ENCODE measurements at places on chromosomes 3 and 15.
A peak's percentile ranks its signal among the peaks of the same experiment; 100 is the strongest.

- DNase-seq: peak; percentile 86
Observed at GRCh38 chr15:69760890-69761568, 308.4 kb downstream of the RPLP1 start.

DNA sequence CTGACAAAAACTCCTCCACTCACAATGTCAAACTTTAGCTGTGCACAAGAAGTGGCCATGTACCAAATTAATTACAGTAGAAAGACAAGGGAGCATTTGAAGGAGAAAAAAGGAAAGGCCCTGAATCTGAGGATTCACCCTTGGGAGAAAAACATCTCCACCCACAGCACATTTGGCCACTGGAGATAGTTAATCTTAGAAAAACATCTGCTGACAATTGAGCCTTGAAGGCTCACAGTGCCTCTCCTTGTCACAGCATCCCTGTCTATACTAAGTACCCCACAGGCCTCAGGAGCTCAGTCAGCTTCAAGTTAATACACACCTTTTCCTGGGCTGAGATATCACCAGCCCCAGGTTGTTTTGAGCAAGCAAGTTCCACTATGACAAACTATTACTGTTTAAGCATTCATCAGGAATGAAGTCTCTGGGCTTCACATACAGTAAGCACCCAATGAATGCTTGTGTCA, 78.1 kb upstream of the SETMAR start:
- DNase-seq: no peak

DNA sequence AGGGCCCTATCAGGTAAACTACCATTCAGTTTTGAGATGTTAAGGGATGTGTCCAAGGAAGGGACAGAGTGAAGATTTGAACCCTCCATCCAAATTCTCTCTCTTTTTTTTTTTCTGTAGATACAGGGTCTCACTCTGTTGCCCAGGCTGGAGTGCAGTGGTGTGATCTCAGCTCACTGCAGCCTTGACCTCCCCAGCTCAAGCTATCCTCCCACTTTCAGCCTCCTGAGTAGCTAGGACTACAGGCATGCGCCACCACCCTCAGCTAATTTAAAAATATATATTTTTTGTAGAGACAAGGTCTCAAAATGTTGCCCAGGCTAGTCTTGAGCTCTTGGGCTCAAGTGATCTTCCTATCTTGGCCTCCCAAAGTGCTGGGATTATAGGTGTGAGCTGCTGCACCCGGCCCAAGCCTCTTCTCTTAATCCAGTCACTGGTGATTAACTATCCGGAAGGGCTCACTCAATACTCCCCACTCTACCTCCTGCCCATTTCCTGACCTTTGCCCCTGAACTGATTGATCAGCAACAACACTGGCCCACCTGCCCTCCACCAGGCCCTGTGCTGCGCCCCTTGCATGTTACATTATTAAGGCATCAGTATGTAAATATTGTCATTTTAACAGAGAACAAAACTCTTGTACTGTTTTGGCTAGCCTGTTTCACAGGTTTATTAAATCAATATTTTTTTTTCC, 164.7 kb downstream of the CTNNB1 start:
- no peak for DNase-seq

GRCh38 chr3:183309276-183309675, 56.2 kb downstream of the B3GNT5 start:
- DNase-seq: no peak

- DNase-seq: no peak
Observed at GRCh38 chr3:136068708-136069107, 103.2 kb downstream of the PPP2R3A start.

DNA sequence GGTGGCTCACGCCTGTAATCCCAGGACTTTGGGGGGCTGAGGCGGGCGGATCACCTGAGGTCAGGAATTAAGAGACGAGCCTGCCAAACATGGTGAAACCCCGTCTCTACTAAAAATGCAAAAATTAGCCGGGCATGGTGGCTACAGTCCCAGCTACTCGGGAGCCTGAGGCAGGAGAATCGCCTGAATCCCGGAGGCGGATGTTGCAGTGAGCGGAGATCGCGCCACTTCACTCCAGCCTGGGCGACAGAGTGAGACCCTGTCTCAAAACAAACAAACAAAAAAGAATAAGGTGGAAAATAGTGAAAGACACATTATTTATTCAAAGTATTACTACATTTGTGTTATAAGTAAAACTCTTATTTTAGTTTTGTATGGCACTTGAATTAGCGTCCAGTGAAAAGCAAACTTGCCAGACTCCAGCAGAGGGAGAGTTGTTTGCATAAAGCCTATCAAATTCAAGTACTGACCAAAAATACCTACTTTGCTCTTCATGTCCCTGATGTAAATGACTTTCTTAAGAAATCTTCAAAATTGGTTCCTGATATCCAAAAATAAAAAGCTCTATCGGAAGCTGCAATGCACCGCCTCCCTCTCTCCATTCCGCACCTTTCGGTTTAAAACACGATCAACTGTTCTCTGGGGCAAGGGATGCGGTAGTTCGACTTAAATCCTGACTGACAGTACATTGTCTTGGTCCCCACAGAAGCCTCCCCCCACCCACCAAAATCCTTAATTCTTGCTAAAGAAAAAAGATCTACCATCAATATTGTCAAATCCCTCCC, 1.2 kb downstream of the TRPM7 start:
- no peak for DNase-seq

GRCh38 chr3:135755330-135756105, 210.0 kb upstream of the PPP2R3A start:
- DNase-seq: no peak

DNA sequence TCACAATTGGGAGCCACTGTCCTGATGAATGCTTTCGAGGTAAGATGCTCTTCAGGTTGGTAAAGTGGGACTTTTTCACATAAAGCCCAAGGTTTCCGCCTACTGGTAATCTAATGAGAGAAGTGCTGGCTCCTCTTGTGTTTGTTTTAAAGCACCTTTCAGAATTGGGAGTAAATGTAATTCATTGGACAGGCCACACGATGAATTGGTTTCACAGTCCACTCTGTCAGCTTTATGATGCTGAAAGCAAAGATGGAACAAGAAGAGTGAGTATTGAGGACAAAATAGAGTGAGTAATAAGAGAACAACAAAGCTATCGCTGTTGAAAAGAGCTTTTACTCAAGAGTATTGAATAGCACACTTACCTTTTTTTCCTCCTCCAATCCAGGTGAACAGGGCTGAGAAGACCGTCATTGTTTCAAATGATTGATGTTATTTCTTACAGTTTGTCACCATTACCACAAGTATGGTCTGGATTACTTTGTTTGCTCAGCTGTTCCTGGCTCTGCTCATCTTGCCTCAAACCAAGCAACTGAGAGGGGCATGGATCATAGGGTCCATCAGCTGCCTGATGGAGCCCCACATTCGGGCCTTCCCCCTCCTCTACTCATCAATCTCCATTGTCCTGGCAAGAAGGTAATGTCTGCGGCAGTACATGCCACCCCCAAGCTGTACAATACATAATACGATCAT, 136.1 kb upstream of the CNTN4 start:
- DNase-seq: no peak

GRCh38 chr3:141407047-141407446, 38.7 kb downstream of the ZBTB38 start:
- no peak for DNase-seq

- DNase-seq: no peak
Observed at GRCh38 chr15:82045179-82045891, 483 bp downstream of the MEX3B start.

DNA sequence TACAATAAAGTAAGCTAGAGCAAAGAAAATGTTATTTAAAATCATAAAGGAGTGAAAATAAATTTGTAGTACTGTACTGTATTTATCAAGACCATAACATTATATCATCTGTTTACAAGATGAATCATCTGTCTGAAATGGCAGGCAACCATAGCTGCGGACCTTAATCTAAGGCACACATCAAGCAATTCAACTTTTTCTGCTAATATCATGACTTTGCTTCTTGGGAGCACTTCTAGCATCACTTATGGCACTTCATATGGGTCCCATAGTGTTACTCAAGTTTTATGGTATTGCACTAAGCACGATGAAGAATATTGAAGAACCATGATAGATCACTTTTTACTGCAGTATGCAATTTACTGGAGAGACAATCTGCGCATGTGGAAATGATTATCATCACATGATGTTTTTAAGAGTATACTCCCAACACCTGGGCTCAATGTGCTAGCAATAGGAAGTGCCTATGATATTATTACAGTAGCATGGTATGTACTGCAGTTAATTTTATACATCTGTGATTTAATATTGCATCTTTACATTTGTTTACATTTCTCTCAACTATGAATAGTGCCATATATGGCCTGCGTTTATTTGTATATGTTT, 137.7 kb upstream of the NECTIN3 start:
- DNase-seq: no peak

DNA sequence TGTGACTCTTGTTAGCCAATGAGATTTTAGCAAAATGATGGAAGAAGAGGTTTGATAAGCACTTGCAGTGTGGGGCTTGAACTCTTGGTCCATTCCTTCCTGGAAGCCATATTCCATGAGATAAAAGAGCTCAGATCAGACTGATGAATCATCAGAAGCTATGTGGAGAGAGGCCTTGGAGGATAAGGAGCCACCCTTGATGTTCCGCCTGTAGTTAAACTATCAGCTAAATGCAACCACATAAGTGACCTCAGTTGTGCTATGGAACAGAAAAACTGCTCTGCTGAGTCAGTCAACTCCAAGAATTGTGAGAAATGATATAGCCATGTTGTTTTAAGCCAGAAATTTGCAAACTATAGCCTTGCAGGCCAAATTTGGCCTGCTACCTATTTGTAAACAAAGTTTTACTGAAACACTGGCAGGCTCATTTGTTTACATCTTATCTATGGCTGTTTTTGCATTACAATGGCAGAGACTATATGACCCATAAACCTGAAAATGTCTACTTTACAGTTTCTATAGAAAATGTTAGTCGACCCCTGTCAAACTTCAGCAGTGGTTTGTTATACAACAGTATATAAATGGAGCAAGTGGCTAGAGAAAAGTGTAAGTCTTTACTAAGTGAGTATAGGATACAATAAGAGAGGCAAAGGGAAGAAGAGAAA, 27.6 kb upstream of the GAP43 start:
- no peak for DNase-seq

DNA sequence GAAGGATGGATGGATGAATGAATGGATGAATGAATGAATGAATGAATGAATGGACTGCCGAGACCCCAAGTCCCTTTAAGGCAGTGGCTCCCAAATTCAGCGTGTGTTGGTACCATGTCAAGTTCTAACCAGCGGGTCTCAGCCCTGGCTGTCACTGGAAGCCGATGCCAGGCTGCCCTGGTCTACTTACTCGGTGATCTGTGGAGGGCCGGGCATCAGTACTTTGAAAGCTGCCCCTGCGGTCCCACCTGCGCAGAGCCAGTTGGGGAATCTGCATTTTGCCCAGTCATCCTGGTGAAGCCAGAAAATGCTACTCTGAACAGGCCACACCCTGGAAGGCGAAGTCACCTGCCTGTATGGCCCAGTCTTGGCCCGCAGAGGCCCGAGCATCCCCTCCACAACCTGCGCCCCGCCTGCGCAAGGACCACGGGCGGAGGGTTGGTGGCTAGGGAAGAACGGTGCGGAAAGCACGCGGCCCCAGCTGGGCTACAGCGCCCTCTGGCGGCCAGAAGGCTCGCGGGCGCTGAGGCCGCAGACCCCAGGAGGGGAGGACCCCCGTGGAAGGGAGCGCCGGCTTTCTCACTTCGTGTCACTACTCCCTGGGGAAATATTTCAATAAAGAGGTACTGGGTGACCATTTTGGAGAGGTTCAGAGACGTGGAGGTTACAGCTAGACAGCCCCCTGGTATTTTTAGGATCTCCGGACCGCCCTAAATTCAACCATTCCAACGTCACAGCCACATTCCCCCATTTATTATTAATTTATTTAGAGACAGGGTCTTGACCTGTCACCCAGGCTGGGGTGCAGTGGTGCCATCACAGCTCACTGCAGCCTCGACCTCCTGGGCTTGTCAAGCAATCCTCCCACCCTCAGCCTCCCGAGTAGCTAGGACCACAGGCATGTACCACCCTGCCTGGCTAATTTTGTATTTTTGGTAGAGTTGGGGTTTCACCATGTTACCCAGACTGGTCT, 34.9 kb downstream of the PRKCD start:
- peak; percentile 12 for DNase-seq

DNA sequence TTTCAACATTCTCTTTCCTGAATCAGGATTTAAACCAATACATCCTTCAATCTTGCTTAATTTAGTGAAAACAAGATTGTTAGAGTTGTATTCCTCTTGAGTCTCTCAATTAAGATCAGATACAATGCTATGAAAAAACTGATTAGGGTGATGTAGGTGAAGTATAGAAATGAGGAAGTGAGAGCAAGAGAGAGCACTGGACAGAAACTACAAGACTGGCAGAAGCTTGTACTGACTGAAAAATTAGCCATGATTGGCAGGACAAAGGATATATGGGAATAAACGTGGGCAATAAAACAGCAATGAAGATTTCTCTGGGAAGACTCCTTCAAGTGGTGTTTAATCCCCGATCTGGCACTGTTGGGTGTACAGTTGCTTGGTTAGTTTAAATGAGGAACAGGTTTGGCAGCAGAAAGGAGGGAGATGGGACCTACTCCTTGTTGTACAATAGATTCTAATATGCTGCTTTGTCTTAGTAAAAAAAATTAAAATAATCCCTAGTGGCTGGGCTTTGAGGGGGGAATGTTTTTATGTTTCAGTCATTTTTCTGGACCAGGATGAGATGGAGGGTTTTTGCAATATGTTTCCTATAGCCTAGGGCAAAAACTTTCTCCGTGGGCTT, 252.7 kb downstream of the SLC9A9 start:
- no peak for DNase-seq

DNA sequence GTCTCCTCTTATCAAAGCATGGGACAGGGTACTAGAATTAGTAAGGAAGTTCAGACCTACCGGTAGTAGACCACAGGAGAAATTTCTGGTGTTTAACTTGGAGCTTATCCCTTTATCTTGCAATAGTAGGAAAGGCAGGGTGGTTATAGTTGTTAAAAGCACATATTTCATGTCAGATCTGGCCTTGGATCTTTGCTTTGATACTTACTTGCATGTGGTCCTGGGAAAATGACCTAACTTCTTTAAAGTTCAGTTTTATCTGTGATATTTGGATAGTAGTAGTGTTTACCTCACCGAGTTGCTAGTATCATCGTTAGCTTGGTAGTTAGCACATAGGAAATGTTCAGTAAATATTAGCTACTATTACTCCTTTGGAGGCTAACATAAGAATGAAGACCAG, 15.4 kb downstream of the EXOG start:
- DNase-seq: no peak

DNA sequence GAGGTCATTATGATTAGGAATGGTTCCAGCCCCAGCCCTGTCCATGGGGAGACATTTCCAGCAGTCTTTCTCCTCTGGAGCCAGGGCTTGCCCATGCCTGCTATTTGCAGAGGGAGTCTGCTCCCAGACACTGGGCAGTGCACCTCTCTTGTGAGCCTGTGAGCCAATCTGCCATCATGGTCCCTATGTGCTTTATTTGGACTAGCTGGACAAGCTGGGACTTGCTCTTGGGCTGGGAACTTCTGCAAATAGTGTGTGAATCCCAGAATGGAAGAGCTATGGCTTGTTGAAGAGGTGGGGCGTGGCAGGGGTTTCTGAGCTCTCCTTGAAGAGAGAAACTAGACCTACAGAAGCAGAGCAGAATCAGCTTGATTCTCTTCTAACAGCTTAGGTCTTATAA, 53.7 kb upstream of the KY start:
- no peak for DNase-seq
